ENCODE measurements at places on chromosomes 6 and 20.

DNA sequence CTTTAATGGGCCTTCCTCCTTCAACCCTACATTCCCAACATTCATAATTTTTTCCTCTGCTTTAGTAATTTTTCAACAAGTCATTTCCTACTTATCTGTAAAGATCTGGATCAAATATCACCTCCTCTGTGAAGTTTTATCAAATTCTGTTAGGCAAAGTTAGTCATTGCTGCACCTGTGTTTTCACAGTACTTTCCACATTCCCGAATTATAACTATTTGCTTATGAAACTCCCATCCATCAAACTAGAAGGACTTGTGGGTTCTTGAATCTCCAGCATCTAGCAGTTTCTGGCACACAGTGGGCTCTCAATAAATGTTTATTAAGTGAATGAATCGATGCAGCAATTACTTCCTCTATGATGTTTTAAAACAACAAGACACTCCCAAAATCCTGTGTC is 257.6 kb downstream of the HDGFL1 start:
- DNase-seq, result no peak

DNA sequence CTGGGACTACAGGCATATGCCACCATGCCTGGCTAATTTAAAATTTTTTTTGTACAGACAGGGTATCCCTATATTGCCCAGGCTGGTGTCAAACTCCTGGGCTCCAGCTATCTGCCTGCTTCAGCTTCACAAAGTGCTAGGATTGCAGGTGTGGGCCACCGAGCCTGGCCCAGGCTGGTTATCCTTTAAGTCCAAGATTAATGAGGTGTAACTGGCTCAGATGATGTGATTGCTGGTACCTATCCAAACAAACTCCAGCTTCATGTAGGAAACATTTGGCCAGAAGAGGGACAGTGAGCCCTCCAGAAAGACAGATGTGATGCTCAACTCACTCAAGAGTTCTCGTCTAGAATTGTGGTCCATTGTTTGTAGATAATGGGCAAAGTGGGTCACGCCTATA is 9.2 kb upstream of the ZNF318 start:
- DNase-seq, result no peak

DNA sequence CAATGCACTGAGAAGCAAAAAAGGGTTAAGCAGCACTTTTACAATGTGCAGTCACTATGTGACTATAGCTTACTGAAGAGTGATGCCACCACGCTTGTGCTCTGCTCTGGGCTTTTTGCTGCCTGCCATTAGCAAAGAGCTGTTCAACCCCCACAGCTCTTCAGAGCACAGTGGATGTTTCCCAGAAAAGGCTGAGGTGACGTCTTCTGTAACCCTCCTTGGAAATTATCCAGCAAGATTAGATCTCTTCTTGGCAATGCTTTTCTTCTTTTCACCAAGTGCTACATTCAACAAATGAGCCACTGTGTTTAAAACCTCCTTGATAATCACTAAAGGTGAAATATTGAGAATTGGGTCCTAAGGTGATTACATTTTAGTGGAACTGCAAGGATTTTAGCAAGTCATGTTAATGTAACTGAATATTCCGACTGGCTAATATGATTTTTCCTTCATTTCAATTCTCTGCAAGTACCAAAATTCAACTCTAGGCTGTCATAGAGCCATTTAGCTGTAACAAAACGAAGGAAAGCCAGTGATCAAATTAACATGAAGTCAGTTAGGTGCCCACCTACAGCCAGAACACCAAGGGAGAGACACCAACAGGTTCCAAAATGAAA is 34.9 kb downstream of the ELOVL5 start:
- no peak for DNase-seq

DNA sequence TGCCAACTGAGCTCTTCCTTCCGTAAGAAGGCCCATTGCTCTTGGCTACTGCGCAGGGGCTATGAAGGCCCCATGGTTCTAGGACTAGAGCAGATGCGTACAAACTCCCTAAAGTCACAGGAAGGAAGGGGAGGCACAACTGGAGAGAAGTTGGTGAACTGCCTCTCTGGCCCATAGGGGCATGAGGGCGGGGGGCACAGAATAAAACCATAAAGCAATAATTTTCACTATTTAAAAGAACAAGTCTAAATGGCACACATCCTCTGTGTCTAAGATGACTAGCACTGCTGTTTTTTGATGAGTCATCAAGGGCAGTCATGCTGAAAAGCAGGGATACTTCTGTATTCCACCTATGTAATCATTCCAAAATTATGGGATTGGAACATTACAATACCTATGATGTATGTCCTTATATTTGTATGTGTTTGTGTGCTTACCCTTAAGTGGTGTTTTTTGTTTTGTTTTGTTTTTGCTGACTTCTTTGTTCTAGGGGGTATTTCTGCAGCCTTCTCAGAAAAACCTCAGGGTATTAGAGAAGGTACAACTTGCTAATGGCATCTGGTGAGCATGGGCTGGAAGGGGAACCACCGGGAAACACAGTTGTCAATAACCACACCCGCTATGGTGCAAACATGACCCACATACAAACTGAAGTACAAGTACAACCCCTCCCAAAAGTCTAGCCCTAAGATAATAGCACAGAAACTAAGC is 36.9 kb downstream of the B4GALT5 start:
- DNase-seq, result no peak

- DNase-seq, result no peak
Measured at GRCh38 chr20:33859157-33859695, 48.1 kb downstream of the CHMP4B start.

DNA sequence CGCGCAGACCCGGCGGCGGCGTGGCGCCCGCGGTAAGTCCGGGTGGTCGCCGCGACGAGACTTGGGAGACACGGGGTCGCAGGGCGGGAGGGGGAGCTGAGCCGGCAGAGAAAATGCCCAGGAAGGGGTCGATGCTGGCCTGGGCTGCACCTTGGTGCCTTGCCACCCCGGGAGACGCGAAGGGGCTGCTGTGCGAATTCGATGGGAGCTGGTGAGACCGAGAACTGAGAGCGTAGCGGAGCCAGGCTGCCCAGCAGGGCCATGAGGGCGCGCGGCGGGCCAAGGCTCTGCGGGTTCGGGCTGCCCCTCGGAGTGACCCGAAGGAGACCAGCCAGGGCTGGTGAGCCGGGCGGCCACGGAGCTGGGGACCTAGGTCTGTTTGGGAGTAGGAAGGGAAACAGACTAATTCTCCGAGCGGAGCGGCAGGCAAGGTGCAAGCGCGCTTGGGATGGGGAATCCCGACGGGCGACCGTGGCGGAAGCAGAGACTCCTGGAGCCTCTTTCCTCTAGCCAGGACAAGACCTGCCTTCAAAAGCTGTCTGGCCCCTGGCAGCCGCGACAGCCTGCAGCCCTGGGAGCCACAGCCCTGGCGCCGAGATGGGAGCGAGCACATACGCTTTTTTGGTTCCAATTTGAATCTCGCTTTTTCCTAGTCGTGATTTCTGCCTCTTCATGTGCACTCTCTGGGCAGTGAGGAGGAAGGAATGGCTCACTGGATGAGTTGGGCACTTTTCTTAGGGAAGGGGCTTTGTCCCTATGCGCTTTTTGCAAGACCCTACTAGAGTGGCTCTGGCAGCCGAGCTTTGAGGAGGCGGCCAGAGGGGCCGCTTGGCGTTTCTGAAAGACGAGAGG is 691 bp downstream of the SYNDIG1 start:
- no peak for DNase-seq

DNA sequence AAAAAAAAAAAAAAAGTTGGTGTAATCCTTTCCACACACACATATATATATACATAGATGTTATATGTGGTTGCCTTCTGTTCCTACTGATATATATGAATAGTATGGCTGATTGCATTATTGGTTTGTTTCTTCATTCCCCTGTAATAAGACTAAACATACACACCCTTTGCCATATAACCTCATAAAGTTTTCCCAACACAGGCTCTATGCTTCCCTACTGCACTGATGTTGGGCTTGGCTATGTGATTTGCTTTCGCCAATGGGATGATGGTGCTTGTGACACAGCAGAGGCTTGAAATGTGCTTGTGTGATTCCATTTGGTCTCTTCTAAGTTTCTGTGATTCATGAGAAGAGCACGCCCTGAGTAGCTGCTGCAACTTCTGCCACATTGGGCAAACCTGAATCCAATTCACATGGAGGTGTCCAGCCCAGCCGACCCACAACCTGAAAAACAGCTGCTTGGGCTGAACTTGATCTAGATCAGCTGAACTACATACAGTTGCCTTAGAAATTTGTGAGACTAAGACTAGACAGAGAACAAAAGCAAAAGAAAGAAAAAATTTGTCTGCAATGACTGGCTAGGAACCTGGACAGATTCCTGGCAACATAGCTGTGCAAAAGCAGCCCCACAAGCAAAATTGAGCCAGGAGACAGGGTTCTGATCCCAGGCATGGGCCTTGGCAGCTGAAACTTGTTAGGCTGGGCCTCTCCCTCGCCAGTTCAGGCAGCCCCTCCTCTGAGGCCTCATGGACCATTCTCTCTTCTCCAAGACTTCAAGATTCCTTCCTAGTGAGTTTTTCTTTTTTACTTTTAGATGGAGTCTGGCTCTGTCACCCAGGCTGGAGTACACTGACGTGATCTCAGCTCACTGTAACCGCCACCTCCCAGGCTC is 13.4 kb upstream of the TBC1D20 start:
- DNase-seq, result no peak

- DNase-seq, result no peak
Measured at GRCh38 chr6:42171813-42172581, 1.2 kb upstream of the GUCA1A start.

GRCh38 chr6:7691675-7692452 is 34.0 kb upstream of the BMP6 start:
- DNase-seq, result no peak

DNA sequence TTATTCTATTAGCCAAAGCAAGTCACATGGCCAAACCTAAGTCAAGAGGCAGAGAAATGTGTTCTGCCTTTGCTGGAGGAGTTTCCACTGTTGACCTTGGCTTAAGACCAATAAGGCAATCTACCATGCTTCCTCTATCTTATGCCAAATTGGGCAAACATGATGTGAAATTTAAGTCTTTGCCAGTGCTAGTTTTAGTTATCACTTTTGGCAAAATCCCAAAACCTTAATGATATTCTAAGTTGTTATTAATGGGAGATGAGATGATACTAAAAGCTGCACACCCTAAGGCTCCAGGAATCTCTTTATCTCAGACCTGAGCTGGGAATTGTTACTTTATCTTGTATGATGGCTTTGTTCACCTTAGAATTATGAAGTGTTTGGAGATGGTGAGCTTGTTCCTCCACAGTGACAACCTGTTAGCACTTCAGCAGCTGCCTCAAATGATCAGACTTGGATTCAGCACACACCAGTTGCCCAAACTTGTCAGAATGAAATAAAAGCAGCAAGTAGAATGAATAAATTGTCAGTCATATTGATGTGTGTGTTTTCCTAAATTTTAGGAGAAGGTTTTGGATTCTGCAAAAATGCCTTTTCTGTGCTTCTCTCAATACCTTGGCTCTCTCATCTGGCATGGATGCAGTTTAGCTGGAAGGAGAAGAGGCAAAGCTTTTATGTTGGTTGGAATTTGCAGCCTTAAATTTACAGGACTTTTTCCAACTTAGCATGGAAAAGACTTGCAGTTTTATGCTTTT is 49.3 kb downstream of the RIN2 start:
- no peak for DNase-seq

DNA sequence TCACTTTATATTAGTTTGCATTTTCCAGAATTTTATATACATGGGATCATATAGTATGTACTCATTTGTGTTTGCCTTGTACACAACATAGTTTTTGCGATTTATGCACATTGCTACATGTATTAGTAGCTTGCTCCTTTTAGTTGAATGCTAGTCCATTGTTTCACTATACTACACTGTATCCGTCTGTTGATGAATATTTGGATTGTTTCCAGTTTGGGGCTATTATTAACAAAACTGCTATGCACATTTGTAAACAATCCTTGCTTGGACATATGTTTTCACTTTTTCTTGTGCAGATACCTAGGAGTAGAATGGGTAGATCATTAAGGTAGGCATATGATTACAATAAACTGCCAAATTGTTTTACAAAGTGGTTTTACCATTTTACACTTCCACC is 3.9 kb upstream of the LRRC1 start:
- no peak for DNase-seq

DNA sequence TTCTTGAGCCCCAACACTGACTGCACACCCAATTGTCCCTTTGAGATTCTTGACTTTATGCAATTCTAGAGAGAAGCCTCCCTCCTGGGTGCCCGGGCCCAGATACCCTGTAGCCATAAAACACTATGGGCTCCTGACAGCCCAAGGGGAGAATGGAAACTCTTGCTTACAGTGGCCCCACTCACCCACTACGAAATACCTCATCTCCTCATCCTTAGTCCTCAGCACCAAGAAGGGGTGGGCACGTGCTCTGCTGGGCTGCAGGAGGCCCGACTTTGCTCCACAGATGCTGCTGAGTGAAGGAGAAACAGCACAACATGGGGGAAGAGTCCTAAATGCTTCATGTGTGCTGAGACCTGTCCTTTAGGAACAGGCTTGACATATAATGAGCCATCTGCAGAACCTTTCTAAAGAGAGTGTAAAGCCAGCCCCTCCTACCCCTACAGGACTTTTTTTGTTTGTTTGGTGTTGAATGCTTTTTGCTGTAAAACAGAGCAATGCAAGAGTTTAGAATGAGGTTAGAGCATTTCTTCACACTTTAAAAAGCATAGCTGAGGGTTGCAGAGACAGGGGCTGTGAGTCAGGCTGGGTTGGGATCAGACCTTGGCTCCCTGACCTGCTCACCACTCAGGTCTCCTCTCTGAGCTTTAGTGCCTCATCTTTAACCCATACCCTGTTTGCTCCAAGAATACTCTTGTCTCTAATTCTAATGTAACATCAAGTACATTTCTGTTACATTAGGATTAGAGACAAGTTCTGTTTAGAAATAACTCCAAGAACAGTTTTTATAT is 17.6 kb upstream of the SIRPG start:
- DNase-seq, result no peak

GRCh38 chr6:71430018-71430417 is 141.4 kb downstream of the OGFRL1 start:
- no peak for DNase-seq

Measured in cortex of kidney (tissue), 1 donor.